ENCODE measurements at places on chromosomes 12 and 14.

DNA sequence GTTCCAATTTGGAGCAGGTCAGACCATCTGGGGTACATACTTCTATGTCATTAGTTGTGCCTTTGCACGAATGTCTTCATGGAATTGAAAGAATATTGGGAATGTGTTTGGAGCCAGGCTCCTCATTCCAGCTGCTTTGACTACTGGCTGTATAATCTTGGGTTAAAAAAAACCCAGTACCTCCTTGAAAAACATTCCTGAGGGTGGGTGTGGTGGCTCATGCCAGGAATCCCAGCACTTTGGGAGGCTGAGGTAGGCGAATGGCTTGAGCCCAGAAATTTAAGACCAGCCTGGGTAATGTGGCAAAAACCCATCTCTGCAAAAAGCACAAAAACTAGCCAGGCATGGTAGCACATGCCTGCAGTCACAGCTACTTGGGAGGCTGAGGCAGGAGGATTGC, 125.6 kb downstream of the TTC8 start:
- H3K36me3 ChIP-seq = no peaks in the 10 kb centered on the region
- no peak overlapping the region for H3K27ac ChIP-seq
- DNase-seq = no peak
- no peaks in the 10 kb centered on the region for H3K4me1 ChIP-seq
- H3K27me3 ChIP-seq = peaks cover 5% of the 10 kb centered on the region

GRCh38 chr14:92585981-92586937, 72.7 kb downstream of the RIN3 start:
- no peaks in the 10 kb centered on the region for H3K27me3 ChIP-seq
- H3K36me3 ChIP-seq = no peaks in the 10 kb centered on the region
- peak; percentile 32 for DNase-seq

- H3K4me3 ChIP-seq = no peak overlapping the region
- H3K36me3 ChIP-seq = no peaks in the 10 kb centered on the region
- no peaks in the 10 kb centered on the region for H3K27me3 ChIP-seq
- DNase-seq = no peak
Observed at GRCh38 chr12:29414368-29414767, 33.4 kb upstream of the ERGIC2 start.

DNA sequence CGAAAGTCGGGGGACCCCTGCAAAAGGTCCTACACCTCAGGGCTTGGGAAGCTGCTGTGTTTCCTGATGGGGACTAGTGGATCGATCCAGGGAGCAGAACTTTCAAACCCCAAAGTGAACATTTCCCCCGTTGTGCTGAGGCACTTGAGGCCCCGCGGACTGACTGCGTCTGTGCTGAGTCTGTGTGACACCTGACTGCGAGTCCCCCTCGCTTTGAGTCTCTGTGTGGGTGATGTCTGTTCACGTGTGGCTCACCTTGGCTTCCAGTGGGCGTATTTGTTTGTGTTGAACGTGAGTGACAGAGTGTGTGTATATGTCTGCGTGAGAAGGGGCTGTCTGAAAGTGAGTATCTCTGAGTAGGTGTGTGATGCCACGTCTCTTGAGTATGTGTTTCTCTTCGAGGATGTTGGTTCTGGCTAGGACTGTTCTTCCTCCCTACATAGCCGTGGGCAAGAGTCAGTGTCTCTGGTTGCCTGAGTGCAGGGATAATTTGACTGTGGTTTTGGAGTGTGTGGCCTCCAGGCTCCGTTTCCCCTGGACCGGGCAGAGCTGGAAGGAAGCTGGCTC, 1.3 kb downstream of the TEAD4 start:
- no peak for DNase-seq
- H3K27me3 ChIP-seq = peaks cover 80% of the 10 kb centered on the region
- H3K4me1 ChIP-seq = peaks cover 10% of the 10 kb centered on the region
- H3K4me3 ChIP-seq = peak overlapping the region; percentile 73

DNA sequence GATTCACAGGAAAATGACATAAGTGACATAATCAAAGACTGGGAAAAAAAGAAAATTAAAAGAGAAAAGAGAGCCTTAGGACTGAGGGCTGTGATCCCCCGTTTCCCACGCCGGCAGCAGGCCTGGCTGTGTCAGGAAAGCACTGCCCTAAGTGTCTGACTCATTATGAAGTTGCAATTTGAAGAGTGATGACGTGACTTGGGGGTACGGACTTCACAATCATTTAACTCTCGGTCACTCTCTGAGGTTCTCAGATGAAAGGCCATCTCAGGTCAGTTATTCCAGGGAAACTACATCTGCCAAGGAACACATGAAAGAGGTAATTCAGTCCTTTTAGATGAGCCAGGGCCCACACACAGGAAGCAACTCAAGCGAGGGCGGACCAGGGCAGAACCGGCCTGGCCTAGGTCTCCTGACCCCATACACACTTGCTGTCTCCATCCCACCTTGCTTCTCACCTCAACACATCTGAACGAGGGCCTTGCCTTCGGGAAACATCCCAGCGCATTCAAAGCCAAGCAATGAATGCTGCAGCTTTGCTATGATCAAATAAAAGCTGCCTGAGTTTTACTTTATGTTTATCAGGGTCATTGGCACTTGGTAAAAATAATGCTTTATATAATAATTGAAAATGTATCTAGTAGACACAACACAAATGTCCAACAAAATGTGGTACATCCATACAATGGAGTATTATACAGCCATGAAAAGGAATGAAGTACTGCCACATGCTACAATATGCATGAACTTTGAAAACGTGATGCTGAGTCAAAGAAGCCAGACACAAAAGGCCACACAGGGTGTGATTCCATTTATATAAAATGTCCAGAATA, 2.7 kb downstream of the SSH1 start:
- peaks cover 16% of the 10 kb centered on the region for H3K36me3 ChIP-seq
- peaks cover 41% of the 10 kb centered on the region for H3K4me1 ChIP-seq
- DNase-seq = peak; percentile 72
- H3K4me3 ChIP-seq = no peak overlapping the region
- no peaks in the 10 kb centered on the region for H3K27me3 ChIP-seq
- peak overlapping the region; percentile 58 for H3K27ac ChIP-seq

DNA sequence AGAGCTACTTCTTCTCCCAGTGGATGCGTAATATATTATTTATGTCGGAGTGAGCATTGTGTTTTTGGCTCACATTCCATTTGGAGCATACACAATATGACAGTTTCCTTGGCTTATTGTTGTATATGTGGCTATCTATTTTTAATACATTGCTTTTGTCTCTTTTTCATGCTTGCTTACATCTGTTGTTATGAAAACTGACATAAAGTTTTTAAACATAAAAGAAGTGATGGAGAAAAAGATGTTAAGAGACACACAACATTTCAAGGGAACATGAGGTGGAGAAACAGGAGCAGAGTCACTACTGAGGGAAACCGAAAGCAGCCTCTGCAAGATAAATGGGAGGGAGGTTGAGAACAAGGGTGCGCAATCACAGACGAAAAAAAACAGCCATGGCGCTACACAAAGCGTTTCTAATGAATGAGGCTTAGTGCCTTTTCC, 228.4 kb upstream of the NPAS3 start:
- no peaks in the 10 kb centered on the region for H3K27me3 ChIP-seq
- no peak overlapping the region for H3K27ac ChIP-seq

DNA sequence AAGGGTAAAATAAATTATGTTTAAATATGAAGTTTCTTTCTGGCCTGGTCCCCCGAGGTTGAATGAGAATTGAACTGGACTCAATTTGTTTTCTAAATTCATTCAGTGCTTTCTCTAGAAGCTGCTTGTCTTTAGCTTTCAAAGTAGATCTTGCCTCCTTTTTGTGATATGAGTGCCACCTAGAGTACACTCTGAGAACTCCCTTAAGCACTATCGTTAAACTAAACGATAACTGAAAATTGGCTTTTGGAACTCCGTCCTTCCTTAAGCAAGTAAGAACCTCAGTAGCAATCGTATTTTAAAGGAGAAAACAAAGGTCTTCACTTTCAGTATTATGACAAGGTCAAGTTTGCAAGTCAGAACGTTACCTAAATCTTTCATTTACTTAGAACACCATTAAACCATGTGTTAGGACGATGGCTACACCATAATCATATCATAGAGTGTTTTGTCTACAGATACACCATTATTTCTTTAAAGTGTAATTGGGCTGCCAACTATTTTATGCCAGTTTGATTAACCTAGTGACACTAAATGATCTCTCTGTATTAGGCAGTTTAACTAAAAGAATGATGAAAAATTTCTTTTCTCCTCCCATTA, 364.8 kb downstream of the SNAPC1 start:
- H3K27ac ChIP-seq = no peak overlapping the region
- no peak for DNase-seq
- H3K4me1 ChIP-seq = peaks cover 19% of the 10 kb centered on the region
- H3K36me3 ChIP-seq = no peaks in the 10 kb centered on the region
- no peaks in the 10 kb centered on the region for H3K27me3 ChIP-seq

DNA sequence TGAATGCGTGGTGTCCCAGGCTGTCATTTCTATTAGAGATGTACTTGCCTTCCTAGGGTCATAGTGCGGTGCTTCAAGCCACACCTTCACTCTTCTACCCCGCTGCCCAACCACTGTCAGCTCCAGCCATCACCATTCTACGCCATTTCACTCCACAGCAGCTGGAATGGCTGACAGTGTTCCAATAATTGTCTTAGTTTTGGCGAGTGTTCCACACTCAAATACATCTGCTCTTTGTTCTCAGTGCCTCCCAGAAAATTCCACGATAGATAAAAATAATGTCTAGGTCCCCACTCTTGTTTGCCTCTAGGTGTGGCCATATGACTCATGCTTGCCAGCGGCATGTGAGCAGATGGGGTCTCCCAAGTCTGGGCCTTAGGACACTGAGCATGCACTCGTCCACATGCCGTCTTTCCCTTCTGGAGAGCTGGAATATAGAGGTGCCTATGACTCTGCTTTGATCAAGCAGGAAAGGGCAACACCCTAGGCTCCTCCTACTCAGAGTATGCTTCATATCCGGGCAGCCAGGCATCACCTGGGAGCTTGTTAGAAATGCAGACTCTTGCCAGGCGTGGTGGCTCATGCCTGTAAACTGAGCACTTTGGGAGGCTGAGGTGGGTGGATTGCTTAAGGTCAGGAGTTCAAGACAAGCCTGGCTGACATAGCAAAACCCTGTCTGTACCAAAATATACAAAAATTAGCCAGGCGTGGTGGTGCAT, 163.0 kb downstream of the BRMS1L start:
- no peaks in the 10 kb centered on the region for H3K27me3 ChIP-seq
- H3K4me3 ChIP-seq = no peak overlapping the region
- no peak overlapping the region for H3K27ac ChIP-seq
- H3K4me1 ChIP-seq = no peaks in the 10 kb centered on the region
- DNase-seq = no peak
- H3K36me3 ChIP-seq = no peaks in the 10 kb centered on the region

DNA sequence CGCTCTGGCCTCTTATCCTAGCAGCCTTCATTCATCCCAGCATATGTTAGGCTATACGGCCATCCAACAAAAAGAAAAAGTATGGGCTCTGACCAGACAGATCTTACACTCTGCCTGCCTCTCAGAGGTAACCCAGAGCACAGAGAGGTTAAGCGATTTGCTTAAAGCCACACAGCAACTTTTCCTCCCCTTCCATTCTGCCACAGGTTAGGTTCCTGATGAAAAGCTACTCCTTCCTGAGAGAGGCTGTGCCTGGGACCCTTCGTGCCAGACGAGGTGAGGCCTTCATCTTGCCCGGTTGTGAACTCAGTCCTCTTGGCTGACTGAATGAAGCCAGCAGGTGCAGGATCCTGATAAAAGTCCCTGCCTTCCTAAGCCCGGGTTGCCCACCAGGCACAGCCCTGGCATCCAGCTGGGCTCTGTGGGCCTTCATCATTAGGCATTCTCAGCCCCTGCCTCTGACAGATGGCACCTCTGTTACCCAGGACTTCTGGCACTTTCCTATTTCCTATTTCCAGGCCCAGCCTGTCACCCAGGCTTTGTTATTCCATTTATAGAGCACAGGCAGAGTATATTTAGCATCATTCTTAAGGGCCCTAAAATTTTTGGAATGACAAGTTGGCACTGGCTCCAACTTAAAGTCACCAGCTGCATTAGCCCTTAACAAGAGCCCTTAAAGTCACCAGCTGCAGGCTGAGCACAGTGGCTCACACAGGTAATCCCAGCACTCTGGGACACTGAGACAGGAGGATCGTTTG, 12.8 kb downstream of the SOAT2 start:
- H3K4me3 ChIP-seq = no peak overlapping the region
- no peaks in the 10 kb centered on the region for H3K27me3 ChIP-seq
- H3K27ac ChIP-seq = no peak overlapping the region
- H3K36me3 ChIP-seq = no peaks in the 10 kb centered on the region
- peaks cover 5% of the 10 kb centered on the region for H3K4me1 ChIP-seq
- no peak for DNase-seq

GRCh38 chr14:101222362-101223070, 319.0 kb upstream of the RTL1 start:
- DNase-seq = no peak
- H3K27me3 ChIP-seq = no peaks in the 10 kb centered on the region
- H3K36me3 ChIP-seq = no peaks in the 10 kb centered on the region
- H3K27ac ChIP-seq = no peak overlapping the region
- H3K4me1 ChIP-seq = no peaks in the 10 kb centered on the region
- H3K4me3 ChIP-seq = no peak overlapping the region

DNA sequence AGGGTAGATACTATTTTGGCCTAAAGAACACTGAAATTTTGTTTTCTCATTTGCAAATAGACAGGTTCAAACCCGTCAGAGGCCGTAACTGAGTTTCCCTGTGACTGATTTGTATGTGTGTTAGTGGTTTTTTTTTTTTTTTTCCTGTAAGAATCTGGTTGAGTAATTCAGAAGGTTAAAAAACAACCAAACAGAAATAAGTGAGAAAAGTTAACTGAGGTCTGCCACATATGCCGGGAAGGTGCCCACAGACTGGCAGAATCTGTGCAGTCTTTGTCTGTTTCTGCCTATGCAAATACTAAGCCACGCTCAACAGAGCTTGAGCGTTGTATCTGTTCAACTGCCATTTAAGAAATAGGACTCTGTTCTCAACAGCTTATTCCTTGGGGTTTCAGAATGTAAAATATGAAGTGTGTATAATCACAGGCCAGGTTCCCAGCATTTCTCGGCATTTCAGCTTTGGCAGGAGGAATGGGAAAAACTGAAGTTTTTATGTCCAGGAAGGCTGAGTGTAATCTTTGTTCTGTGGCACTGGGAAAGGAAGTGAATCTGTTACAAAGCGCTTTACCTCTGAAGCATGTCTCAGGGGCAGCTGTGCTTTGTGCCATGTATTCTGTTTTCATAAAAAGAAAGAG, 181.9 kb downstream of the PRKCH start:
- H3K36me3 ChIP-seq = no peaks in the 10 kb centered on the region
- DNase-seq = no peak
- peaks cover 31% of the 10 kb centered on the region for H3K4me1 ChIP-seq
- no peaks in the 10 kb centered on the region for H3K27me3 ChIP-seq
- H3K27ac ChIP-seq = peak overlapping the region; percentile 83

- no peak overlapping the region for H3K27ac ChIP-seq
- H3K4me1 ChIP-seq = no peaks in the 10 kb centered on the region
- no peaks in the 10 kb centered on the region for H3K27me3 ChIP-seq
- no peak for DNase-seq
- H3K4me3 ChIP-seq = no peak overlapping the region
- H3K36me3 ChIP-seq = no peaks in the 10 kb centered on the region
Observed at GRCh38 chr12:110775997-110776396, 33.3 kb upstream of the PPP1CC start.

- peaks cover 5% of the 10 kb centered on the region for H3K36me3 ChIP-seq
- peak; percentile 61 for DNase-seq
- H3K27ac ChIP-seq = no peak overlapping the region
- H3K4me1 ChIP-seq = no peaks in the 10 kb centered on the region
Observed at GRCh38 chr14:100880271-100881101, 23.0 kb downstream of the RTL1 start.

GRCh38 chr14:56902385-56902784, 92.1 kb upstream of the OTX2 start:
- no peaks in the 10 kb centered on the region for H3K36me3 ChIP-seq
- no peaks in the 10 kb centered on the region for H3K27me3 ChIP-seq
- no peak overlapping the region for H3K27ac ChIP-seq
- H3K4me3 ChIP-seq = no peak overlapping the region
